ENCODE measurements at places on chromosomes 7 and 10.

GRCh38 chr7:138458576-138459412 lies 1.3 kb upstream of the TRIM24 start:
- no peak for DNase-seq

DNA sequence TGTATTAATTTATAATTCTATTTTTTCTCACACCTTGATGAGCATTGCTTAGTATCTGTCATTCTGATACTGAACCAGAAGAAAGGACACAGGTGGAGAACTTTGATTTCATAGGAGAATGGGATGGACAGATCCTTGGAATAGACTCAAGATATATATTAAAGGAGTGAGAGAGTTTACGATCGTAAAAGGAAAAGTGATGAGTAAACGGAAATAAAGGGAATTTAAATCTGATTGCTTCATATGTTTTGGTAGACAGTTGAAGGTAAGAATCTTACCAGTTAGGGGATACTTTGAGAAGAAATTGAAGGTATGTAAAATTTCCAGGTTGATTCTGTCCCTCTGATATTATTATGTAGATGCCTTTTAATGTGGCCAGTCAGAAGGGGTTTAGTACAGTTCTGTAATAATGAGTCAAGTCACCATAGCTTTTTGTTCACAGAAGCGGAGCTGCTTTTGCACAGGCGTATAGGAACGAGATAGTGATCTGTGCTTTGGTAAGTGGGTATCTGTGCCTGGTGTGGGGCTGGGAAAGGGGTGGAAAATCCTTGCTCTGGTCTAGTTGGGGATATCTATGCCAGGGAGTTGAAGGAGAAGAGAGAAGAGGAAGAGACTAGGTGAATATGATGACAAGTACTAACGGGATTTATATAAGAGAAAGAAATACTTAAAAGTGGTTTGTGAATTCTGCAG lies 15.4 kb downstream of the SP4 start:
- DNase-seq, result no peak

GRCh38 chr10:61961278-61961677 lies 59.8 kb downstream of the ARID5B start:
- DNase-seq, result no peak

DNA sequence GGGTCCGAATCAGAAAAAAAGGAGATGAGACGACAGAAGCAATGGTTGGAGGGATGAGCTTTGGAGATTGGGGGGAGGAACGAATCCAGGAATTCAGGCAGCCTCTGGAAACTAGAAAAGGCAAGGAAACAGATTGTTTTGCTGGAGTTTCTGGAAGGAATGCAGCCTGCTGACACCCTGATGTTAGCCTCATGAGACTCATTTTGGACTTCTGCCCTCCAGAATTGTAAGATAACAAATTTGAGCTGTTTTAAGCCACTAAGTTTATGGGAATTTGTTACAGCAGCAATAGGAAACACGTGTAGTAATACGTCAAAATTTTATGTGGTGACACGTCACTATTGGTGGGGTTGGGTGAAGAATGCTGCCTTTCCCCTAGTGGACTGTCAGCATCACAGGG lies 25.6 kb upstream of the NPS start:
- no peak for DNase-seq

DNA sequence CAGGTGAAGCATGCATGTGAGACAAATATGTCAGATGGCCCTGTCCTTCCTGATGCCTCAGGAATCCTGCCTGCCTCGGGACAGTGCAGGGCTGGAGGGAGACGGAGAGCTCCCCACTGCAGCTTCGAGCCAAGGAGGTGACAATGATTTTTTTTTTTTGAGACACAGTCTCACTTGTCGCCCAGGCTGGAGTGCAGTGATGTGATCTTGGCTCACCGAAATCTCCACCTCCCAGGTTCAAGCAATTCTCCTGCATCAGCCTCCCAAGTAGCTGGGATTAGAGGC lies 68.8 kb downstream of the OAT start:
- no peak for DNase-seq

- no peak for DNase-seq
Measured at GRCh38 chr7:151624246-151624928, 104.7 kb upstream of the RHEB start.

- no peak for DNase-seq
Measured at GRCh38 chr10:99765672-99766301, 16.7 kb upstream of the ABCC2 start.

DNA sequence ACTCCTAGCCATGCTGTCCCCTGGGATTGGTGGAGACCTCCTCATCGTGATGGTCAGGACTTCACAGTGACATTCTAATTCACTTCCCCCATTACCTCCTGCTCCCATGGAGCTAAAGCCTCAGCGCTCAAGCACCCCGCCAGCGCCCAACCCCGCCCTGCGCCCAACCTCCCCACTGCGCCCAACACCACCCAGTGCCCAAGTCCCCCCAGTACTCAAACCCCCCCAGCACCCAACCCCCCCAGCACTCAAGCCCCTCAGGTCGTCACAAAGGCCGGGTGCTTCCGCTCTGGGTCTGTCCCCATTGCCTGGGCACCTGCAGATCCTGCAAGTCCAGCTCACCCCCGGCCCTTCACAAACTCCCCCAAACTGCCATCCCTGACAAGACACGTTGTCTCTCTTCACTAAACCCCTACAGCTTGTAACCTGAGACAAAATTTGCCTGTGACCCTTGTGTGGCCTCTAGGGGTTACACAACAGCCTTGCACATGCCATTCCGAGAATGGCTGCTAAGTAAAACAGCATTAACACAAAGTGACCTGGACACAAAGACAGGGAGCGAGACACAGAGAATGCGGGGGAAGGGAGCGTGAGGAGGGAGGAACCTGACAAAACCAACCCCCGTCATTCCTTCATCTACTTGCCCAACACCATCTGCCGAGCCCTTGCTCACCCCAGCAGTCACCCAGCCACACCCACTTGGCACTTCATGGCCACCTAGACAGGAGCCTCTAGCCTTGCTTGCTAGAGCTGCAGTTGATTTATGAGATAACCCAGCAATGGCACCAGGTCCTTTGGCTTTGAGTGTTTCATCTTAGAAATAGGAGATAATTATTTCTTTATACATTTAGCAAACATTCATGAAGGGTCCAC lies 107.8 kb downstream of the ADARB2 start:
- DNase-seq, result no peak

GRCh38 chr7:44595934-44596635 lies 10.3 kb upstream of the OGDH start:
- DNase-seq, result no peak

DNA sequence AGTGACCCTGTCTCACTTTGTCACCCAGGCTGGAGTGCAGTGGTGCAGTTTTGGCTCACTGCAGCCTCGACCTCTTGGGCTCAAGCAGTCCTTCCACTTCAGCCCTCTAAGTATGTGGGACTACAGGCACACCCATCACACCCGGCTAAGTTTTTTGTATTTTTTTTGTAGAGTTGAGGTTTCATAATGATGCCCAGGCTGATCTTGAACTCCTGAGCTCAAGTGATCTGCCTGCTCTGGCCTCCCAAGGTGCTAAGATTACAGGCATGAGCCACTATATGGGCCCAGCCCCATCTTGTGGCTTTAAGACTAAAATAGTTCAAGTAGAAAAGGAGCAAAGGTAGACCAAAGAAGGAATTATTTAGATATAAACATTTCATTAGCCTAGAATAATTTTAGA lies 65.5 kb downstream of the MLLT10 start:
- no peak for DNase-seq

DNA sequence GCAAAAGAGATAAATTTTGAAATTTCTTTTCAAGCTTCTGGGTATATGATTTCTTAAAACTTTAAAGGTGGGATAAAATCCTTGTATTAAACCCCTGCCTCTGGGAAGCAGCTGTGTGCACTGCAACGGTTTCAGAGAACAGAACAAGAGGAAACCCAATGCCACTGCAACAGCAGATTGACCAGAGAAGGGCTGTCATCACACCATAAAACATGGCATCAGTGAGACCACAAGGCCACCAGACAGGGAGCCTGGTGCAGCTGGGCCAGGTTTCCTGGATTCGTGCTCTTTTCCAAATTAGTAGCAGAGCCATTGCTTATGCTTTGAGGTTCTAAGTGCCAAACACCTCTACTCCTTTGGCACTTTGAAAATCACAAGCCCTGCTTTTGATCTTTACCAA lies 152.4 kb downstream of the PRPF18 start:
- no peak for DNase-seq

DNA sequence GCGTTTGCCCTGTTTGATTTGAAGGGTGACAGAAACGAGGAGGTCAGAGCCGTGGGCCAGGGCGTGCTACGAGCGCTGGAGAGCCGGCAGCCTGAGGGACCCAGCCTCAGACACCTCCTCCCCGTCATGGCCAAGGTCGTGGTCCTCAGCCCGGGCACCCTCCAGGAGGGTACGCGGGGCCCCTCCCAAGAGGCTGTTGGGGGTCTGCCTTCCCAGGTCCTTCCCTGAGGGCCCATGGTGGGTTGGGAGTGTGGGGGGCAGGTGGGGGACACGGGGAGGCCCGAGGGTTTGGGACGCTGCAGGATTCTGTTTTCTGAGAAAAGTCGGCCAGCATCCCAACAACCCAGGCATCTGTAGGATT lies 7.8 kb downstream of the AP5Z1 start:
- no peak for DNase-seq

- DNase-seq, result no peak
Measured at GRCh38 chr10:121027371-121027770, 176.2 kb downstream of the WDR11 start.

- DNase-seq, result no peak
Measured at GRCh38 chr10:44650691-44651661, 260.2 kb upstream of the TMEM72 start.

GRCh38 chr7:15626041-15626440 lies 60.4 kb downstream of the MEOX2 start:
- DNase-seq, result no peak

DNA sequence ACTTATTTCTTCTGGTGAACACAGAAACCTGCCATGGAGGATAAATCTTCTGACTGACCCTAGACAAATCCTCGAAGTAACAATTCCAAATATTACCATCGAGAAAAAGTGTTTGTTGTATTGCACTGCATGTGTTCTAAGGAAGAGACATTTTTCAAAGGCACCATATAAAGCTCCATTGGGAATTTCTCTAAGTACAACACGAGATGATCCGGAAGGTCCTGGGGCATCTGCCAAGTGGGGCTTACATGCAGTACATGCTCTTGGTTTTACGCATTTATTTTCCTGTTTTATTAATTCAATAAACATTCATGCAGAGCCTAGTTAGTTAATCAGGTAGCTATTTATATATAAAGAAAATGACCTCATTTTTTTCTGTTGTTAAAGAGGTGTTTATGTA lies 692.0 kb upstream of the IGFBP3 start:
- DNase-seq, result no peak

GRCh38 chr10:44761076-44761475 lies 150.1 kb upstream of the TMEM72 start:
- no peak for DNase-seq

DNA sequence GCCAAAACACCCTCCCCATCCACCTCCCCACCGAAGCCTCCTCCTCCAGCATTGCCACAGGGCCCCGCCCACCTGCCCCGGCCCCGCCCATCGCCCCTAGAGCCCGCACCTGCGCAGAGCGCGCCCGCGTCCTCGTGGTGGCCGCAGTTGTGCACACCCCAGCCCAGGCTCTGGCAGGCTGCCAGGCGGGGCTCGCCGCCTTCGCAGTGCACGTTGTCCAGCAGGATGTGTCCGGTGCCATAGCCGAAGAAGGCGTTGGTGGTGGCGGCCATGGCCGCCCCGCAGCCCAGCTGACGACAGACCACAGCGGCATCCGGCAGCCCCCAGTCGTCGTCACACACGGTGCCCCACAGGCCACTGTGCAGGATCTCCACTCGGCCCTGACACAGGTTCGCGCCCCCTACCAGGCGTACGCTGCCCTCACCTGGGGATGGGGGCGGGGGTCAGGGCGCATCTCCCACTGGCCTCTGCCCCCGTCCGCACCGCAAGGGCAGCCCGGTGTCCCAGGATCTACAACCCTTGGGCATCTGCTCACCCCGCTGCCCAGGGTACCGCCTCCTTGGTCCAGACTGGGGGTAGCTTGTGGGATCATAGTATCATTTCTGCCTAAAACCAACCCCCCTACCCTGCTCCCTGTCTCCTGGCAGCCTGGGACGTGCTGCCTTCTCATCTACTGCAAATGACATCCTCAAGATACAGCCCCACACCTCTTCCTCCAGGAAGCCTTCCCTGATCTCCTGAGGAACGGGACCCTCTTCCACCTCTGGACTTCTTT lies 11.9 kb downstream of the SSC4D start:
- peak; percentile 67 for DNase-seq

- no peak for DNase-seq
Measured at GRCh38 chr10:106672517-106673175, 491.9 kb downstream of the SORCS1 start.

DNA sequence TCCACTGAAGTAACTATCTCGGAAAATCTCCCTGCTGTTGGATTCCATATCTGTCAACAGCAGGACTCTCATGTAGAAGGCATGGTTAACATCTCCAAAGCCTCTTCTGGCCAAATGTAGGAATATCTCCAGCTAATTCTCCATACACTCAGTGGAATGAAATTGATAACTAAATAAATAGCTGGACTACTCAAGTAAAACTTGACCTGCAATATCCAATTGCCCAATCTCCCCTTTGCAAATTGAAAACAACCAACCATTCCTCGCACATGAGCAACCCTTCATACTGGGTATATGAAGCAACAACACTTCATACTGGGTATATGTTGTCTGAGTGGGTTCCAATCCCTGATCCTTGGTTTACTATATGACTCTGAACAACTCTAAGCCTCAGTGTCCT lies 105.4 kb upstream of the KMT2E start:
- DNase-seq, result no peak

DNA sequence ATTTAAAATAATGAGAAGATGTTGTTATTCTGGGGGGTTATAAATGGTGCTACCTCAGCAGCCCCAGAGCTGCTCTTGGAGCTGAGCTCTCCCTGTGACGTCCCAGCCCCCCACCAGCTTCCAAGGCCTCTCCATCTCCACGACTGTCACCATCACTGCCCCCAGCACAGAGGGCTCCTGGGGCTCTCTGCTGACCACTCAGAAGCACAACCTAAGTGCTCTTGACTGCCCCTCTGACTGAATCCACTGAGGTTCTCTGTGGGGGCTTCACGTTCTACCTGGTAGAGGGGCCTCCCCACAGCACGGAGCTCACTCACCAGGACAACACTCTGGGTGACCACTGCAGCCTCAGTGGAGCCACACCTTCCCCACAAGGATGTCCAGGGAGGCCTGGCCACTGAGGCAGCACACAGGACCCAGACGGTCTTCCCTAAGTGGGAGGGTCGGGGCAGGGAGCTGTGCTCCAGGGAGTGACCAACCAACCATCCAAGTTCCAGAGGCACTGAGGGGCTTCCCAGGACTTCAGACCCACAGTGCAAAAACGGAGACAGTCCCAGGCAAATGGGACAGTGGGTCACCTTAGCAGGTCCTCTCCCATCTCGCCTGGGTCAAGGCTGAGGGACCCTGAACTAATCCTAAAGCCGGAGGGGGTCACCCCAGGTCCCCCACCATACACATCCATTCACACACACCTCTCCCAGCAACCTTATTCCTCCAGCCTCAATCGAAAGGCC lies 121.0 kb upstream of the PPP2R2D start:
- DNase-seq, result no peak
